CD4-positive, alpha-beta T cell treated with Interleukin-15 for 4 hours (primary cell): ENCODE measurements at places on chromosomes 12 and 14.

GRCh38 chr14:99995700-99996356 lies 69.4 kb upstream of the EVL start:
- peak; percentile 68 for DNase-seq

- no peak for DNase-seq
These were observed 35.7 kb downstream of the PRKCH start for GRCh38 chr14:61357123-61357522.

DNA sequence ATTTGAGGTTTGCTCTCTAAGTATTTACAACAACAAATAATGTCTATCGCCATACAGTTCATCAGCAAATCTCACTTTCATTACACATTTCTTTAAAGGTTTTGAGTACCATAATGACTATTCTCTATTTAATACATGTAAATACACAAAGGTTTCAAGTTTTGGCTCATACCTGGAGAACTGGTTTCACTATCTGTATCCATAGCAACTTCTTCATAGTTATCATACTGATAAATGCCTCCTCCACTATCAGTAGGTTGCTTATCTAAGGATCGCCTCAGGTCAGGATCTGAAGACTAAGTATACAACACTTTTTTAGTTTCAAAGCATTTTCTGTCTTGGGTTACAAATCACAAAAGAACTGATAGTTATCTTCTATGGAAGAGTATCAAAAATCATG lies 21.4 kb downstream of the ZFC3H1 start:
- DNase-seq: no peak

DNA sequence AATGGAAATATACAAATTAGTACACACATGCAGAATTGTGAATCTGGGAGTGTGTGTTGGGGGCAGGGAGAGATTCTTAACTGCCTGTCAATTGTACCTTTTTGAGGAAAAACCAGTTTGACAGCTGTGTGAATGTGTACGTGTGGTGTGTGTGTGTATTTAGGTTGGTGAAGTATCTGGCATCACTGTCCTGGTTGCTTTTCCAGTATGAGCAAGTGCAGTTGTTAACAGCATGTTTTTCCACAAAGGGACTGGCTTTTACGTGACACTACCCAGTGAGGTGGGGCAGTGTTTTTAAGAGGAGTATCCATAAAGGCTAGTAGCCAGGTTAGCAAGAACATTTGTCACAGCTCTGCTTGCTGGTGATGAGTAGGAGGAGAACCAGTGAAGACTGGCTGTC lies 56.1 kb downstream of the DAAM1 start:
- no peak for DNase-seq

DNA sequence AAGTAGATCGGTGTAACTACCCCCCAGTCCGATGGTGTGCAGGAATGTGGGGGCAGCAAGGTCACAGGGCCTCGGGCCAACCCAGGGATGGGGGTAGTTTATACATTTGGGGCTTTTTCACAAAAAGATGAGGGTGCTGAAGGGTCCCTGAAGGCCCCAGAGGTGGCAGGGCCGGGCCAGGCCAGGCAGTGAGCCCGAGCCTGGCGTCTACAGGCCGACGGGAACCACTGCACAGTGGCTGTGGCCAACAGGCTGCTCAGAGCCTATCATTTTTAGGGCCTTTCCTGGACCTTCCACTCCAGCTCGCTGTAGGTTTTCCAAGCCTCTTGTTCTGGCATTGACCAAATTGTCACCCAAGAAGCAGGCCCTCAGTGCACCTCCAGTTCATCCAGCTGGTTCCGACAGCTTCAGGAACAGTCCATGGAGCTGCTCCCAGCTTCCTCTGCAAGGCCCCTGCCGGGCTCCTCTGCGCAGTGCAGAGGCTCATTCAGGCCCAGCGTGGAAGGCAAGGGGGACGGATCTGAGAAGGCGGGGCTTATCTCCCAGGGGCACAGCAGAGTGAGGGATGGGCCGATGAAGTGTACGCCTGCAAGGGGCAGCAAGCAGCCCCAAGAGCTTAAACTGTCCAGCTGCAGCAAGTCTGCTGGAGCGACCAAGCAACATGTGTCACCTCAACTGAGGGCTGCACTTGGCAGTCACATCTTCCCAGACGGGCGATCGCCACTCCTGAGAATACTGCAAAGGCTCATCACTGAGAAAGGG lies 13.9 kb downstream of the CDCA4 start:
- DNase-seq: no peak

- DNase-seq: no peak
These were observed 1.9 kb downstream of the FAM186A start for GRCh38 chr12:50394469-50395029.

GRCh38 chr12:66156654-66157053 lies 13.1 kb downstream of the TMBIM4 start:
- no peak for DNase-seq

DNA sequence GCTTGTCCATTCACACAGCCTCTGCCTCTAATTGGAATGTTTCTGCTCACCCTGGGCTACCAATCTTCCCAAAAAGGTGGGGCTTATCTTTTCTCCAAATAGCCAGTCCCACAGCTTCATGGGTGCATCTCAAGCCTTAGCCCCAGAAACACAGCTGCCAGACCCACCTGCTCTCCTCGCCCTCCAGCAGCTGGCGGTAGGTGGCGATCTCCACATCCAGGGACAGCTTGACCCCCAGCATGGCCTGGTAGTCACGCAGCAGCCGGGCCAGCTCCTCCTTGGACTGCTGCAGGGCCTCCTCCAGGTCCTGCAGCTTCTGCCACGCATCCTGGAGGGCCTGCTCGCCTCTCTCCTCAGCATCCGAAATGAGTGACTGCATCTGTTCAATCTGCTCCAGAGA lies 11.1 kb downstream of the KRT77 start:
- no peak for DNase-seq

DNA sequence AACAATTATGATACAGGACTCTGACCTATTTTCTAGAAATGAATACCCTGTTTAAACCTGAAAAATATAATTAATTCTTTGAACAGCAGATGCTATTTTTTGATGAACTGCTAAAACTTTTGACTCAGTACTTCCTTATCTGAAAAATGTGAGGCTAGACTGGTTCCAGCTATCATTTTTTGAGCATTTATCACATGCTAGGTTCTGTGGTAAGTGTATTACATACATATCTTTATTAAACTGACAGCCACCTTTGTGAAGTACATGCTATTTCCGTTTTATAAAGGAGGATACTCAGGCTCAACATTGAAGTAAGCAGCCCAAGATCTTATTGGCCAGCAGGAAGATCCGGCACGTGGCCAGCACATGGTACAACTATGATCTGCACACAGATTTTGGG lies 459.8 kb upstream of the SEL1L start:
- no peak for DNase-seq

DNA sequence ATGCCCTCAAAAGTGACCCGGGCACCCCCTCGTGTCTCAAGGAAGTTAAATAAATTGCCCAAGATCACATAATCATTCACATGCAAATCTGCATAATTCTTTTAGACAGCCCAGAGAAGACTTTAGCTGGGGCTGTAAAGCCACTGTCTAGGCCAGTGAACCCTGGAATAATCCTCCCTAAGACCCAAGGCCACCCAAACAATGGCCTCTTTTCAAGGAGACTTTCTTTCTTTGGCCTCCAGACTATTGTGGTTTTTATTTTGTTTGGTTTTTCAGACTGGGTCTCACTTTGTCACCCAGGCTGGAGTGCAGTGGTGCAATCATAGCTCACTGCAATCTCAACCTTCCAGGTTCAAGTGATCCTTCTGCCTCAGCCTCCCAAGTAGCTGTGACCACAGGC lies 10.6 kb downstream of the SVOP start:
- no peak for DNase-seq

GRCh38 chr14:60204843-60205774 lies 39.9 kb upstream of the DHRS7 start:
- DNase-seq: no peak

GRCh38 chr12:131943389-131943788 lies 6.4 kb upstream of the EP400 start:
- DNase-seq: no peak

DNA sequence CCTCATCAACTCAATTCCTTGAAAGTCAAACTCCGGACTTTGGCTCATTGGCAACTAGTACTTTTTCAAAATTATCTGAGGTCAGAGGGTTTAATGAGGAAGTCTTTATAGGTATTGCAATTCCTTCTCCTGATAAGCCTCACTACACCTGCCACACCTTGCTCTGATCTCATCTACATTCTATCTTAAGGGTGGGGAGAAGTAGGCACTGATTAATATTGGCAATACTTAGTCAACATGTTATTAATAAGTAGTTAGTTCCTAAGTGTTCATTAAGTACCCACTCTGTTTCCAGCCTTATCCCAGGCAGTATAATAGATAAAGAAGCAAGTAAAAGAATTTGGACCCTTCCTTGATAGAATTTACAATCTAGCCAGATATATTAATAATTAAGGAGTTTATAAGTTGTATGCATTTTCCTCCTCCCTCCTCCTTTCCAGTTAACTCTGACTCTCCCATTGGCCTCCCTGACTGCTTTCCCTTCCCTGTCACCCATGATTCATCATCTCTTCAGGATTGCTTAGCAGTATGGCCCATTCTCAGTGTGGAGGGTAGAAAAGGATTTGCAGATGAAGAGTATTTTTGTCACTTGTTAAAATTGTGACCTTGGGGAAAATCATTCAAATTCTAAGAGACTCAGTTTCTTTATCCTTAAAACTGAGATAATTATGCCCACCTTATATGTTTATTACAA lies 231.0 kb upstream of the ATP2B1 start:
- DNase-seq: no peak

DNA sequence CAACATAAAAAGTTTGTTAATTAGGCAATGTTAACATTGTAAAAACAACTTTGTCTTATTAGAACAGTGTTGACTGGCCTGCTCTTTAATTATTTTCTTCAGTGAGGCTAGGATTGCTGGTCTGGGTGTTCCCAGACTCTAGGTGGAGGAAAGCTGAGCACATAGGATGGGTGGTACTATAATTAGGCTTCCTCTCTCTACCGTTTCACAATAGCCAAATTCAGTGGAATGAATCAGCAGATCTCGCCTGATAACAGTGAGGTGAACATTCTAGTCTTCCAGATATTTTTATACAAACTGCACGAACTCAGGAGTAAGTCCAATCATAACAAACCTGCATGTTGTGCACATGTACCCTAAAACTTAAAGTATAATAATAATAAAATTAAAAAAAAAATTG lies 11.9 kb downstream of the PTGDR start:
- no peak for DNase-seq

GRCh38 chr12:49296836-49297694 lies 2.1 kb downstream of the PRPH start:
- DNase-seq: peak; percentile 2

GRCh38 chr14:95918466-95918865 lies 41.8 kb downstream of the TUNAR start:
- DNase-seq: no peak

- DNase-seq: no peak
These were observed 85.4 kb upstream of the SLC38A2 start for GRCh38 chr12:46457958-46458357.

- DNase-seq: no peak
These were observed 1.7 kb downstream of the SMOC1 start for GRCh38 chr14:69880893-69881292.

- DNase-seq: no peak
These were observed 424 bp downstream of the BBOF1 start for GRCh38 chr14:74019408-74020137.

- DNase-seq: no peak
These were observed 2.0 kb downstream of the DYRK2 start for GRCh38 chr12:67650388-67651131.

GRCh38 chr12:42421844-42422779 lies 96.1 kb downstream of the PPHLN1 start:
- no peak for DNase-seq

DNA sequence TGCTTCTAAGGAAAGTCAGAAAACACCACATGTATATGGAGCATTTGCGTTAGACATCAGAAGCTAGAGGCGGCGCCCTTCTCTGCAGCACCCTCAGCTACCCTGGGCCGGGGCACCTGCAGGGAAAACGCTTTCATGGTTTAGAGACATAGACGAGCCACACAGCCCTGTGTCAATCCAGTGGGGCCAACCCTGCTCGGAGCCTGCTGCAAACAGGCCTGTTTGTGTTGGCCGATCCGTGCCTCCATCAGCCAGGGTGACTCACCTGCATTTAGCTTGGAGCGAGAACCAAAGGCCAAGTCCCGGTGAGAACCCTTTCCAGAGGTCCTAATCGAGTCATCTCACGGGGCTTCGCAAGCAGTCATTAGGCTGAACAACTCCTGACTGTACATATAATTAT lies 19.5 kb upstream of the FZD10 start:
- no peak for DNase-seq

- no peak for DNase-seq
These were observed 89.5 kb downstream of the RIMBP2 start for GRCh38 chr12:130626601-130627000.

- no peak for DNase-seq
These were observed 78.1 kb upstream of the RPH3A start for GRCh38 chr12:112713471-112713870.
